HFFc6 (cell line): ENCODE measurements at places on chromosomes 7 and 10. TPM values are rescaled to one million over a fixed set of nuclear protein-coding genes. Genes with fewer than 3 reads are reported as not detected.

The PDE6C gene
- not detected in 3 replicates for total RNA-seq

The PON1 gene
- not detected in 3 replicates for total RNA-seq

The CACNB2 gene
- not detected in 3 replicates for total RNA-seq

The CLCN1 gene
- not detected in 2 replicates for total RNA-seq

The GATA3 gene
- 0.14 to 0.16 TPM (median 0.16 TPM) in 3 replicates for total RNA-seq

The CREB5 gene
- total RNA-seq, result 0.61 to 0.84 TPM (median 0.78 TPM) in 3 replicates

The LRRC4 gene
- total RNA-seq, result 1.3 to 1.7 TPM (median 1.3 TPM) in 3 replicates
